Activated CD4-positive, alpha-beta T cell treated with anti-CD3 and anti-CD28 coated beads, Interleukin-2, amount 10 ng/mL, durations not matched to agents 24 days and 14 days (primary cell): ENCODE measurements at places on chromosomes 16 and 17. TPM values are rescaled to one million over a fixed set of nuclear protein-coding genes. Genes with fewer than 3 reads are reported as not detected.

The TLCD2 gene
- total RNA-seq, result 0.07 and 0.14 TPM in 2 replicates

GRCh38 chr17:50044483-50044882, 11.4 kb upstream of the ITGA3 start:
- DNase-seq, result no peak

DNA sequence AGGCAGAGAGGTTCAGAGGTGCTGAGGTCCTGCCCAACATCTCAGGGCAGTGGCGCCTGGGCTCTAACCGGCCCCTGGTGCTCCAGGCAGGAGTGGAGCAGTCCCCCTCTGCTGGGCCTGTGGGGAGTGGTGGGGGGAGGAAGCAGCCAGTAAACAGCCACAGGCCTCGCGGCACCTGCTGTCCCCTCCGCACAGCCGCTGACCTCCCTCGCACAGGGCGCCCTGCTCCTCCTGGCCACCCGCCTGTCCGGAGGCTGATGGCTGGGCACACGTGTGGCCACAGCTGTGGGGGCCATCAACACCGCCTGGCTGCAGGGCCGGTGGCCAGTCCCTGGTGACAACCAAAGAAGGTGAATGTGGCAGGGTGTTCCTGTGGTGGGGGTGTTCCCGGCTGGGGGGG, 36.8 kb upstream of the PABPN1L start:
- no peak for DNase-seq

The PRSS21 gene
- 10.2 and 11.8 TPM in 2 replicates for total RNA-seq

The JPH3 gene
- total RNA-seq, result 0.19 TPM in 1 of 2 replicates, not detected in the other

DNA sequence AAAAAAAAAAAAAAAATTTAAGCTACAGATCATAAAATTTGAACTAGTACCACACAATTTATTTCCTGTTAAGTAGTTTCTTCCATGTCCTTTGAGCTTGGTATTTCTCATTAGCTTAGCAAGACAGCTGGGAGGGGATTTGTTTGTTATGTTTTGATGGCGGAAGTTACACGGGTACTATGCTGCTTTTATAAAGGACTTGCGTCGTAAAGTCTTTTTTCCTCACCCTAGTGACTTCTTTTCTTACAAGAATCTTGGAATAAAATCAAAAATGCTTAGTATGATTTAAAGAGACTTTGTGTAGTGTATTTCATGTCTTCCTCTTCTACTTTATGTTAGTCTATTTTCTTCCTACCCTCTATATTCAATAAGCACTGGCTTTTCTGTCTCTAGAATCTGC, 89.1 kb downstream of the NLK start:
- no peak for DNase-seq

The OR1F1 gene
- total RNA-seq, result not detected in 2 replicates

GRCh38 chr16:8957063-8957397, 6.7 kb downstream of the USP7 start:
- DNase-seq, result no peak

DNA sequence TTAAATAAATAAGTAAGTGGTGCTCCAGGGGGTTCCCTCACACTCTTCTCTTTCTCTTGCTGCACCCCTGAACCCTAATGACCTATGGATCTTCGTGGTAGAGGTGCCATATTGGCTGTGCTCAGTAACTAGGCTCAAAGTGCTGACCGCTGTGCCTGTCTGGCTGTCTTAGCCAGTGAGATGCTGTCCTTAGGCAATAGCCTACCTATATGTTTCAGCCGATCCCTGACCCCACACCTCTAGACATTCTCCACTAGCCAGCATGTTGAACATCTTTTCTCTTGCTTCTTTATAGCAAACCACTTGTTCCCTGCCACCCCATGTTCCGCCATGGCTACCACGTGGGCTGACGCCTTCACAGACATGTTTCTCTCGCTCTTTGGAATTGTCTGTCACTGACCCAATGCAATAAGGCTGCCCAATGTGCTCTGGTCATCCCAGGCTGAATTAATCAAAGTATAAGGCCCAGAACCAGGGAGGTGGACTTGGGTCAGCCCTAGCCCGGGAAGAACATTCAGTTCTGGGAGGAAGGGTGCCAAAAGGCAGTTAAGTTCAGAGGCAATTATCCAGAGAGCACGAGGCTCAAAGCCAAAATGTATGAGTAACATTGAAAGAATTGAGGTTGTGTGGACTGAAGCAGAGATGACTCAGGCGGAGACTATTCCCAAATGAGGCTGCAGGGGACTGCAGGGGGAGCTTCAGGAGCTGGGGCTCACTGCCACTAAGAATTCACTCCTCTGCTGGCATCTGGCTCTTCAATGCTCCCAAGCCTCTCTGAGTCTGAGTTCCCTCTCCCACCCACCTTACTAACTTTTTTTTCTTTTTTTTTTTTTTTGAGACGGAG, 28.7 kb upstream of the TNRC6A start:
- no peak for DNase-seq

The HLF gene
- total RNA-seq, result 0.92 and 1.3 TPM in 2 replicates

DNA sequence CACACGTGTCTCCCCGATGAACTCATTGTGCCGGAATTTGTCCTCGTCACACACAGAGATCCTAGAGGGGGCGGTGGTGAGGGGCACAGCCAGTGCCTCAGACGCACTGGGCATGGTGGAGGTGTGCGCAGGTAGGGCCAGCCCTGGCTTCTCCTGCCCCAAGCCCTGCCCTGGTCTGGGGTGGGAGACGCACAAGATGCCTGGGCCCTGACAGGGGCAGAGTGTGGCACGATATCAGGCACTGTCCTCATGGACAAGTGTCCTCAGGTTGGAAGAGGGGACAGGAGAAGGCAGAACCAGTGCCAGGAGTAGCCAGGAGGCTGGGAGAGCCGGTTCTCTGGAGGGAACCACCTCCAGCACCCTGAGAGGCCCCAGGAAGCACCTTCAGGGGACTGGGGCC, 20.0 kb downstream of the DOC2B start:
- no peak for DNase-seq

DNA sequence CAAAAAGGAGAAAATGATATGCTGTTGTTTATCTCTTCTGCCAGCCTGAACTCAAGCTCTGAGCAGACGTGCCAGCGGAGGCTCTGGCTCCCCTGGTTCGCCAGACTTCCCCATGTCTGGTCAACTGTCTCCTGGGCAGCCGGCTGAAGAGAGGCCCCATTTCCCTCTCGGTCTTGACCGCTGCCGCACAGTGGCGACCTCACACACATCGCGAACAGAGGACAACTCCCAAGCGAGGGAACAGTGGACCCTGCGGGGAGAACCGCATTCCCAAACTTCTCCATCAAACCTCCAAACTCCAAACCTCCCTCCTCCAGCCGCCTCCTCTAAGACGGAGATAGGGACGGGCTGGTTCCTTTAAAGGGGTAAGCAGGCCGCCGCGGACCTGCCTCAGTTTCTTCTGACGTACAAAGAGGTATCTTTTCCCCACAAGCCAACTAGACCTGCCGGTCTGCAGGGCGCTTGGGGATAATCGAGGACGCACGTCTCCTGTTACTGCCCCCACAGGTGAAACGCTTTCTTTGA, 24.9 kb upstream of the RFFL start:
- peak; percentile 78 for DNase-seq
